ENCODE measurements at places on chromosomes 11 and 22.

- DNase-seq, result no peak
Measured at GRCh38 chr11:83195143-83195466, 1.6 kb downstream of the ANKRD42 start.

DNA sequence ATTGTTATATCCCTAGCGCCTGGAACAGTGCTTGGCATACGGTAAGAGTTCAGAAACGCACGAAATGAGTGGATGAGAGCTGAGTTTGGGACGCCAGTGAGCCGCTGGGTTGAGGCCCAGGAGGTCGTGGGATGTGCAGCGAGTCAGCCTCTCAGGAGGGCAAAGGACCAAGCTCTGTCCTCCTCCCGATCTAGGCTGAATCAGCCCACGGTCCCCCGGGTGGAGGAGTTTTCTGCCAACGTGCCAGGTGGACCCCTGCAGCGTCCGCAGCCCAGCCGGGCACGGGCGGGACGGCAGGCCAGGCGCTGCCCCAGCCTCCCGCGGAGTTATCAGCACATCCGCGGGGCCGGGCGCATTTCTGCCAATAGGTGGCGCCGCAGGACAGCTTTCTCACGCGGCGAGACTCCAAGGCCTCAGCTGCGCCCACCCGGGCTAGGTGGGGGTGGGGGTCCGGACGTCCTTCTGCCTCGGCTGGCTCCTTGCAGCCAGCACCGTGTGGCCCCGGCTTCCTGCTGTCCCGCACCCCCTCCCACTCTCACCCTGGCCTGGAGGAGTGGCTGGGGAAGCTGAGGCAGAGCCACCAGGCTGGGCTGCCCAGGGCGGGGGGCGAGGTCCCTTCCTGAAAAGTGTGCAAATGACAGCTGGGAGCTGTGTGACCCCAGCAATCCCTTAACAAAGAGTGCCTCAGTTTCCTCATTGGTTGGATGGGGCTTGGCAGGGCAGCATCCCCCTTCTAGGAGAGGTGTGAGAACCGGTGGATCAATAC is 2.2 kb upstream of the RPS19BP1 start:
- peak; percentile 75 for DNase-seq

GRCh38 chr22:23845265-23846080 is 6.7 kb upstream of the DERL3 start:
- DNase-seq, result no peak

DNA sequence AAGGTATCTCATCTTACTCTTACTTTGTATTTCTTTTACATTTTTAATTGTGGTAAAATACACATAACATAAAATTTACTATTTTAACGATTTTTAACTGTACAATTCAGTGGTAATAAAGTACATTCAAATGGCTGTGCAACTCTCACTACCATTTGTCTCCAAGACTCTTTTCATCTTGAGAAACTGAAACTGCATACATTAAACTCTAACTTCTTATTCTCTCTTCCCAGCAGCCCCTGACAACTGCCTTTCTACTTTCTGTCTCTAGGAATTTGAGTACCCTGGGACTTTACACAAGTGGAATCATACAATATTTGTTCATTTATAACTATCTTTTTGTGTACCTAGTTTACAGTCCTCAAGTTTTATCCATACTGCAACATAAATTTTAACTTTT is 725.8 kb upstream of the KIRREL3 start:
- DNase-seq, result no peak

- DNase-seq, result peak; percentile 50
Measured at GRCh38 chr11:65352783-65353182, 1.8 kb upstream of the TIGD3 start.

GRCh38 chr11:18548001-18548400 is 21.3 kb upstream of the TSG101 start:
- DNase-seq, result no peak

DNA sequence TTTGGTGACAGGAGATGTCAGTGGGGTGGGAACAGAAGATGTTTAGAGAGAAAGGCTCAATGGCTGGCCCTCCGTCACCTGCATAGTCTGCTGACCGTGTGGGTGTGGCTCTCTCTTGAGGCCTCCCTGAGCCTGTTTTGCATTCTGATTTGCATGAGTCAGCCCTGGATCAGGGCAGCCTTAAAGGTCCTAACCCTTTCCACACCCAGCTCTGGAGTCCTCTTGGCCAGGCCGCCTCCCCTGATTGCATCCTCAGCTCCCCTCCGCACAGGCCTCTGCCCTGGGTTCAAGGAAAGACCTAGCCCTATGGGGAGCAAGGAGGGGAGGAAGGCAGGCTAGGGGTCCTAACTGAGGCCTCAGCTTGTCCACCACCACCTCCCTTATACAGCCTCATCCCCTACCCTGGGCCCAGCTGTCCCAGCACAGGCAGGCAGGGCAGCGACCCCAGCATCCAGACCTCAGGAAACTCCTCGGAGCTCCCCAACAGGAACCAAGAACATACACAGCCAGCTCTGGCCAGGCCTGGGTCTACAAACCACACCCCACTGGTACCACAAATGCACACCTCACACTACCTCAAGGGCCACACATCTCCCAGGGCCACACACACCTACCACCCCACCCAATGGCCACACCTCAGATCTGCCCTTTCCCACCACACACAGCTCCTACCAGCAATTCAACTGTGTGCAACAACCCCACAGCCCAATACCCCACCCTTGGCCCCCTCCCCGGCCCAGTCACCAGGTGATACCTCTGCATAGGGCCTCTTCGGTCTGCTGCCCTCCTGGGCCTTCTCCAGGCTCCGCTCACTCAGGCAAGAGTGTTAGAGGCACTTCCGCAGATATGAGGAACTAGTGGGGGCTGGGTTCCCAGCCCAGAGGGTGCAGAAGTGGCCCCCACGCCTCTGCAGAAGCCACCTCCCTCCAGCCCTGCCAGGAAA is 13.7 kb downstream of the ARAP1 start:
- peak; percentile 45 for DNase-seq

DNA sequence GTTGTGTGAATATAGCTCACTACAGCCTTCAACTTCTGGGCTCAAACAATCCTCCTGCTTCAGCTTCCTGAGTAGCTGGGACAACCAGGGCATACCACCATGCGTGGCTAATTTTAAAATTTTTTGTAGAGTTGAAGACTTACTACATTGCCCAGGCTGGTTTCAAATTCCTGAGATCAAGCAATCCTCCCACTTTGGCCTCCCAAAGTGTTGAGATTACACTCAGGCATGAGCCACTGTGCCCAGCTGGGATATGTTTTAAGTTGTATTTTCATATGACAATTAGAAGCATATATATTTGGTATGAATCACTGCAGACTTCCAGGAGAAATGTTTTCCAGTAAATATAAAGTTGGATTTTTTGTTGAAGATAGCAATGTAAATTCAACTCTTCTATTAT is 15.4 kb downstream of the DDX10 start:
- peak; percentile 47 for DNase-seq
